ENCODE measurements at places on chromosomes 12 and 14.

- no peak for DNase-seq
Measured at GRCh38 chr12:95351748-95352147, 122.2 kb upstream of the METAP2 start.

- no peak for DNase-seq
Measured at GRCh38 chr12:121717041-121717699, 4.6 kb downstream of the TMEM120B start.

- no peak for DNase-seq
Measured at GRCh38 chr12:15996948-15997347, 85.8 kb downstream of the DERA start.

DNA sequence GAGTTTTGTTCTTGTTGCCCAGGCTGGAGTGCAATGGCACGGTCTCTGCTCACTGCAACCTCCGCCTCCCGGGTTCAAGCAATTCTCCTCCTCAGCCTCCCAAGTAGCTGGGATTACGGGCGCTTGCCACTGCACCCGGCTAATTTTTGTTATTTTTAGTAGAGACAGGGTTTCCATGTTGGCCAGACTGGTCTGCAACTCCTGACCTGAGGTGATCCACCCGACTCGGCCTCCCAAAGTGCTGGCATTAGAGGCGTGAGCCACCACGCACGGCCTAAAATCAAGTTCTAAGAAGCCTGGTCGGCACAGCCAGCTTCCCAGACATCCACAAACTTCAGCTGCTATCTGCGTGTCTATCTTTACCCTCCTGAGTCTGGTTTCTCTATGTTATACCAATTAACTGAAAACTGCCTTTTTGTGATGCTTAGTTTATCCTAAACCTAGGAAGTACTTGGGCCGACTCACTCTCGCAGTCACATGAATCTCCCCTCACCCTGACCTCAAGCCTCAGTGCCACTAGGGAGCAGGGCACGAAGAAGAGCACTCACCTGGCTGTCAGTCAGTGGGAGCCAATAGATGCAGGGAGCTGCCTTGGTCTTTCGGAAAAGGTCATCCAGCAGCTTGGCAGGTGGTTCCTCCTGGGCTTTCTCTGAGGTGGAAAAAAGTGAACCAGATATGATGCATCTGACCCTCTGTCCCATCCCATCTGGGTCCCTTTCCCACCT lies 3.4 kb upstream of the CDH24 start:
- DNase-seq: no peak

Measured in CD4-positive, alpha-beta T cell treated with Interleukin-10 for 1 hour (primary cell).